ENCODE measurements at places on chromosomes 13 and 19.

GRCh38 chr13:21846605-21847004, 175.7 kb downstream of the FGF9 start:
- no peak for DNase-seq

- no peak for DNase-seq
Measured at GRCh38 chr13:21427741-21428140, 31.4 kb downstream of the ZDHHC20 start.

DNA sequence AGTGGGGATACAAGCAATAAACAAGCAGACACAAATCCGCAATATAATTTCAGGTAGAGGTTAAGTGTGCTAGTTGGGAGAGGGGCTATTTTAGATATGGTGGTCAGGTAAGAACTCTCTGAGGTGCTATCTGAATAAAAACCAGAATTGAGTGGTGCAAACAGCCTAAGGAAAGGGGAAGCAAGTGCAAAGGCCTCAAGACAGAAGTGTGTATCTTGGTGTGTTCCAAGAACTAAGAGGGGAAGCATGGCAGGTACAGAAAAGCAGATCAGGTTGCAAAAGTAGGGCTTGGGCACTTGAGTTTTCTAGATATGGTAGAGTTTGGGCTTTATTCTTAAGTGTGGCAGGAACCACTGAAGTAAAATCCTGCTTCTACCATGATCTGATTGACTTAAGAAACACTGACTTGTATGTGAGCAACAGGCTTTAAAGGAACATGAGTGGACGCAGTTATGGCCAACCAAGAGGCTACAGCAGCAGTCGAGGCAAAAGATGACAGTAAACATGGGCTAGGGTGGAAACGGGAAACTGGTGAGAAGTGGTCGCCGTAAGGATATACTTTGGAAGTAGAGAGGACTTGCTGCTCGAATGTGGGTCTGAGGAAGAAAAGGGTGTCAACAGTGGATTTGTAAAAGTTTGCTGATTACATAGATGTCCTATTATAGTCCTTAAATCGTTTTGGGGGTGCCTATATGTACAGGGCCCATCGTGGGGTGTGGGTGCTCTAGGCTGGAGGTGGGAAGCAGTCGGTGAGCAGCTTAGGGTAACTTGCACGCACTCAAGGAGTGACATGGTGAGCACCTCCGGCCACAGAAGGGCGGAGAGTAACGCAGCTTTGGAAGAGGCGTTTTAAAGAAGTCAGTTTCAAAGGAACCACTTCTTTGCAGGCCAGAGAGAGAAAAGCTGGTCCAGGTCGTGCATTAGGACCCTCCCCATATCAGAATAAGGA, 677 bp downstream of the TGDS start:
- peak; percentile 46 for DNase-seq

- DNase-seq, result no peak
Measured at GRCh38 chr13:34533941-34534340, 408.1 kb upstream of the NBEA start.

DNA sequence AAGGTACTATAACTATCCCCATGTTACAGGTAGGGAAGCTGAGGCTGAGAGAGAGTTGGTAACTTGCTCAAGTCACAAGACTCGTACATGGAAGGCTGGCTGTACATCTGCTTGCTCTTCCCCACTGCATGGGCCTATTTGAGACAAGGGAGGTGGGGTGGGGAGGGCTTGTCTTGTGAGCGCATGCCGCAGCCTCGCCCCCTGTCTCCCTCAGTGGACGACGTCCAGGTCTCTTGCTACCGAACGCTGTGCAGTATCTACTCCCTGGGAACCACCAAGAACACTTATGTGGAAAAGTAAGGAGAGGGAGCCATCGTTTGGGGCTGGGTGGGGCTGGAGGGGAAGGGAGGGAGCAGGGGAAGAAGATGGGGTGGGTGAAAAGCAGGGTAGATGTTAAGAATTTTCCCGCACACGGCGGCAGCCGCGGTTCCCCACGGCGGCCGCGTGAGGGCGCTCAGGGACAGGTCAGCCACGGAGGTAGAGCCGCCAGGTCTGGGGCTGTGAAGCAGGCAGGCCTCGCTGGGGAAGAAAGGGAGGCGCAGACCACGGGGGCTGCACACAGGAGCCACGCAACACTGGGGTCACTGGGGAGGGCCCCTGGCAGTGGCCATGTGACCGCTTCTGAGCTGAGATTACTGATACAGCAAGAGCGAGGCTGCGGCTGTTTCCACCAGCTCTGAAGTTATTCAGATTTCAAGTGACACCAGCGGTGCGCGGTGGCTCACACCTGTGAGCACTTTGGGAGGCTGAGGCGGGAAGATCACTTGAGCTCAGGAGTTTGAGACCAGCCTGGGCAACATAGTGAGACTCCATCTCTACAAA, 81.5 kb downstream of the RYR1 start:
- DNase-seq, result peak; percentile 84

DNA sequence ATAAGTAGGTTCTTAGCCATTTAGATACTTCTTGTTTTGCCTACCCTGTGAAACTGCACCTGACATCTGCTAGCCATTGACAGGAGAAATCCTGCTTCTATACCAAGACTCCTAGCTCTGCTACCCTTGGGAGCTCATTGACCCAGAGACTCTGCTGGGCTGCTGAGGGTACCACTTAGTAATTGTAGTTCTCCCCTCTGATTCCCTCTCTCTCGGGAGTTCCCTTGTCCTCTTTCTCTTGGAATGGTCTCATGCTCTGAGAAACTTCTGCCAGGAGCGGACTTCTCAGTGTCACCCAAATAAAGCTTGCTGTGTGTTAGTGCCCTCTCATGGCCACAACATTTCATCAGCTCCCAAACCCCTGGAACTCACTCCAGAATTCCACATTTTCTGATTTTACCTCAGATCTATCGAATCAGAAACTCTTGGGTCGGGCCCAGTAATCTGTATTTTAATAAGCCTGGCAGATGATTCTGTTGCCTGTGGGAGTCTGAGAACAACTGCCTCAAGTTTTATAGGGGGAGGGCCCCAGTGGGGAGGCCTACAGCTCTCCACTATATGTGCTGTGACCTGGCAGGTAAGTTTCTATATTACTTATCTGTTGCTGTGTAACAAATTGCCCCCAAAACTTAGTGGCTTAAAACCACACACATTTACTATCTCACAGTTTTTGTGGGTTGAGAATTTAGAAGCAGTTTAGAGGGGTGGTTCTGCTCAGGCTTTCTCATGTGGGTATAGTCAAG, 221.1 kb downstream of the TDRD3 start:
- peak; percentile 17 for DNase-seq

- DNase-seq, result no peak
Measured at GRCh38 chr19:18063463-18063862, 23.3 kb downstream of the IL12RB1 start.

GRCh38 chr13:53127373-53127772, 98.8 kb downstream of the OLFM4 start:
- no peak for DNase-seq

DNA sequence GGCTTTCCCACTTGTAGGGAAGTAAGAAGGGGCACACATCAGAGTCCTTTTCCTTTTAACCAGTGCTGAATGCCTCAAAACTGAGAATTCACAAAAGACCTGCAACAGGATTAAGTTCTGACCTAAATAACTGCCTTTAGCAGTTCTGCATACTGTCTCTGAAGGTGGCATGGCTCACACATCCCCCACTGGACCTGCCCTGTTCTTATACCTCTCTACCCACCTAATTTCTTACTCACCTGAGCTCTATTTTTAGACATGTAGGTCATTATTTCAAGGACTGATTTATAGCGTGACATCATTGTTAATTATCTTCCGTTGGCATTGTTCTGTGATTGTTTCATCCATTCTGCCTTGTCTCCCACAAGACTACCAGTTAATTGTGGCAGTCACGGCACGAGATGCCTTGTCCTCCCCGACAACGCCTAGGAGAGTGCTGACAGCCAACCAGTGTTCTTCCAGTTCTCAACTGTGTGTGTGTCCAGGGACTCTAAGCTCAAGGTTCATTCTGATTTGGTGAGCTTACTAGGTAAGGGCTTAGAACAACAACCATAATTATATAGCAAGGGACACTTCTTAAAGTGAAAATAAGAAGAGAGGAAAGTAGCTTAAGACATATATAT, 27.1 kb upstream of the UBL3 start:
- DNase-seq, result no peak

GRCh38 chr13:100068133-100068931, 20.6 kb upstream of the PCCA start:
- no peak for DNase-seq

DNA sequence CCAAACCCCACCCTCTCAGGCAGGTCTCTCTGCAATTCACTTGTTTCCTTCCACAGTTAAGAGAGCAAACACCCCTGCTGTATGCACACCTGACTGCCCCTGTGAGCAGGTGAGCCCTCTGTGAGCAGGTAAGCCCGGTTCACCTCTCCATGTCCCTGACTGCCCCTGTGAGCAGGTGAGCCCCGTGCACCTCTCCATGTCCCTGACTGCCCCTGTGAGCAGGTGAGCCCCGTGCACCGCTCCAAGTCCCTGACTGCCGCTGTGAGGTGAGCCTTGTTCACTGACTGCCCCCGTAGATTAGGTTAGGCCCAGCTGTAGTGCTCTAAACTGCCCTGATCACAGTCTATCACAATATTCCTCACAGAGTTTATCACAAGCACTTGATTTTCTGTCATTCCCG, 29.2 kb downstream of the TMTC4 start:
- no peak for DNase-seq

- DNase-seq, result no peak
Measured at GRCh38 chr13:40682449-40683240, 16.2 kb upstream of the FOXO1 start.

All from testis (tissue), 5 donors.